ENCODE measurements at places on chromosomes 16 and 17. TPM values are rescaled to one million over a fixed set of nuclear protein-coding genes. Genes with fewer than 3 reads are reported as not detected.

The MEIOB gene
- 0.13 TPM for total RNA-seq

The TAF1C gene
- 32.6 TPM for total RNA-seq

The TPSB2 gene
- total RNA-seq = not detected

The KRT14 gene
- not detected for total RNA-seq

The ABI3 gene
- total RNA-seq = 67.0 TPM

The TTLL6 gene
- total RNA-seq = not detected

Data from GM12878 (cell line).